ENCODE measurements at places on chromosomes 7 and 10. TPM values are rescaled to one million over a fixed set of nuclear protein-coding genes. Genes with fewer than 3 reads are reported as not detected.
A peak's percentile ranks its signal among the peaks of the same experiment; 100 is the strongest.

- H3K27me3 ChIP-seq, result no peaks in the 10 kb centered on the region
- no peaks in the 10 kb centered on the region for H3K4me1 ChIP-seq
- no peak overlapping the region for H3K27ac ChIP-seq
- H3K4me3 ChIP-seq, result no peak overlapping the region
- no peaks in the 10 kb centered on the region for H3K36me3 ChIP-seq
These were observed 62.7 kb upstream of the ABLIM1 start for GRCh38 chr10:114720685-114721278.

- no peak for DNase-seq
- no peak overlapping the region for H3K4me3 ChIP-seq
- no peak overlapping the region for H3K27ac ChIP-seq
- no peaks in the 10 kb centered on the region for H3K4me1 ChIP-seq
These were observed 488.0 kb upstream of the STEAP1 start for GRCh38 chr7:89666136-89666835.

DNA sequence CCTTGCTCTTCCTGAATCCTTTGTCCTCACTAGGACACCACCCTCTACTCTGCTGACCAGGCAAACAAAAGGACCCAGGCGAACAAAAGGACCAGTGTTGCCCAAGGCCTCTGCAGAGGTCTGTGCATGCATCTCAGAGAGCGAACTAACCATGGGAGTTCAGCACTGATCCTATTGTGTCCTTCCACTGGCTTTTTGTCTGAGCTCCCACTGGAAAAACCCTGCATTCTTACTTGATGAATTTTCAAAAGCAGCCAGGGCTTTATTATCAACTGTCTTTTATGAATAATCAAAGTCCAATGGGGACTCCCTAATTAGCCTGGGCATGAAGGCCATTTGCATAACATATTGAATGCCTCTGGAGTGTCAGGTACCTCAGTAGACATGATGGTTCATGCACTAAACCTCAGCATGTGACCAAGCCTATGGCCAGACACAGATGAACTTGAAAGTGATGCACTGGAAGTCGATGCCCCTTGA, 140.6 kb downstream of the KCNMA1 start:
- H3K27ac ChIP-seq, result no peak overlapping the region
- no peaks in the 10 kb centered on the region for H3K36me3 ChIP-seq
- H3K27me3 ChIP-seq, result no peaks in the 10 kb centered on the region

DNA sequence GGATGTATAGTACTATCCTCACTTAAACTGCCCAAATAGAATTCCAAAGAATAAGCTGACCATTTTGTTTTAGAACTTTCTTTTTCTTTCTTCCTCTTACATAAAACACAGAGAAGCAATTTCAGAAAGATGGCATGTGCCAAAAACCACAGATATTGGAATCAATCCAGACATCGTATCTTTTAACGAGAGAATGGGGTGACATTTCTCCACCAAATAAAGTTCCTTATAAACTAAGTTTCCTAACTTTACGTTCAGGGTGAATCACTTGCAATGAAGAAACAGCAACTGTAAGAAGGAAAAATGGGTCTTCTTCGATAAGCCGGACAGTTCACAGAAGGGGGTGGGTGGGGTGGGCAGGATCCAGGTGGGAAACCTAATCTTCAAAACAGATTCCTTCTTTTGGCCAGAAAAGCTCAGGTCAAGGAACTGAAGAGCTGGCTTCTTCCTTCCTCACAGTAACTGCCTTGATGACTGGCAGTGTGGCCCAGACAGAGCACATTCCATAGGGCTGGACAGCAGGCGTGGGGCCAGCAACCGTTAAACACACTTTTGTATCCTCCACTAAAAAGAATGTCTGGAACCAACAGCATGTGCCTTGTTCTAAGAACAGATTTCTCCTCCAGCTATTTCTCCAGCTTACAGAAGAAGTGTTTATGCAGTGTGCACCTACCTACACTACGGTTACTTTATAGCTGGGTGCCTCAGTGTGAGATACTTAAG, 31.5 kb downstream of the CREB3L2 start:
- H3K36me3 ChIP-seq, result no peaks in the 10 kb centered on the region
- peak overlapping the region; percentile 36 for H3K27ac ChIP-seq
- H3K4me3 ChIP-seq, result no peak overlapping the region
- no peak for DNase-seq
- no peaks in the 10 kb centered on the region for H3K4me1 ChIP-seq

DNA sequence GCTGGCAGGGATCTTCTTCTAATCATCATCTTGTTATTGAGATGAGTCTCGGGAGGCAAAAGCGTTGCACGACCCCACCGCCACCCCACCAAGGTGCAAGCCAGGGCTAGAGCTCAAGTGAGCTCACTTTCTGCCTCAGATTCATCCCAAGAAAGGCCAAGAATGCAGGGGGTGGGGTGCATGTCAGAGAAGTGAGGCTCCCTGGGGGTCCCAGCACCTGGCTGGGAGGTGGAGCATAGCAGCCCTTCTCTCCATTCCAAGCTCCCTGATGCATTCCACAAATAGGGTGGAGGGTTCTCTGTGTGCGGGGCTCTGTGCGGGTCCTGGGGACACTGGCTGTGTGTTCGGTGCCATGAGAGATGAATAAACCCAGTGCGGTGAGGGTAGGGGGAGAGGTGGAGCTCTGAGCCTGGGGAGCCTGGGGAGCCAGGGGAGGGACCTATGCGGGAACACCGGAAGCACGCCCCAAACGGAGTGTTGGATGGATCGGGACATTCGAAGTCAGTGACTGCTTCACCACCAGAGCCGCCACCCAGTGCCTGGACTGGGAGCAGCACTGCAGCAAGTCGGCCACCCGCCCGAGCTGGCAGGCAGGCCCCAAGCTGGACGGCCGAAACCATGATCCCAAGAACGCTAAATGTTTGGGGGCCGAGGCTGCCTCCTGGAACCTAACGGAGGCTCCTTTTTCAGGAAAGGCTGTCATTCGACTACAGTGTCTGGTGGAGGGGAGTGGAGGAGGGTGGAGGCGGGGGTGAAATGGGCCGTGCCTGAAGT, 17.9 kb upstream of the HMX3 start:
- no peaks in the 10 kb centered on the region for H3K4me1 ChIP-seq
- no peaks in the 10 kb centered on the region for H3K27me3 ChIP-seq
- H3K36me3 ChIP-seq, result no peaks in the 10 kb centered on the region
- no peak for DNase-seq
- H3K4me3 ChIP-seq, result no peak overlapping the region
- H3K27ac ChIP-seq, result no peak overlapping the region

DNA sequence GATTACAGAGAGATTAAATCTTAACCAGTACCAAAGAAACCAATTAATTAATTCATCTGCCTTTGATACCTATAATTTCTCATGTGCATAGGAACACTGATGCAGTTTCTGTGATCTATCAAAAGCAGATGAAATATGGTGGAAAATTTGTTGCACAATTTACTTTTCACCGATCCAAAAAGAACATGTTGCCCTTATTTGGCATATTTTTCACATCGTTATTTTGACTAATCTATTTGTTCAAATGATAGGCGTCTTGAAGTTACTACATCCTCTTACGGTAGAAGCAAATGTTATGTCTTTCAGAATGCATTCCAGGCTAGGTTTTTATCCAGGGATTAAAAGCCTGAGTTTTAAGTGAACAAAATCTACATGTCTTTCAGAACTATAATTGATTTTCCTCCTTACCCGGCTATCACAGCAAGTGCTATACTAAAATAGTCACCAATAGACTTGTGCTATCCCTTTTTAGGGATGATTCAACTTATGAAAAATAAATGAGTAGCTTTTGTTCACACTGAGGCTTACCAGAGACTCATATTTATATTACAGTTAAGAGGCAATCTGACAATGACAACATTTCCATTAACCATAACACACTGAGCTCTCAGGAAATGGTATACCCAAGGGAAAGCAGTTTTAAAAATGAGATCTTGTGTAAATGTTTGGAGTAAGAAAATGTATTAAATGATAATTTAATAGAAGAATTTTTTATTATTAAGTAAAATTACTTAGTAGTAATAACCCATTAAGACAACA, 16.8 kb upstream of the TES start:
- H3K36me3 ChIP-seq, result no peaks in the 10 kb centered on the region

GRCh38 chr10:101358706-101359300, 4.8 kb downstream of the BTRC start:
- no peaks in the 10 kb centered on the region for H3K36me3 ChIP-seq
- H3K4me1 ChIP-seq, result no peaks in the 10 kb centered on the region
- DNase-seq, result no peak
- no peaks in the 10 kb centered on the region for H3K27me3 ChIP-seq

DNA sequence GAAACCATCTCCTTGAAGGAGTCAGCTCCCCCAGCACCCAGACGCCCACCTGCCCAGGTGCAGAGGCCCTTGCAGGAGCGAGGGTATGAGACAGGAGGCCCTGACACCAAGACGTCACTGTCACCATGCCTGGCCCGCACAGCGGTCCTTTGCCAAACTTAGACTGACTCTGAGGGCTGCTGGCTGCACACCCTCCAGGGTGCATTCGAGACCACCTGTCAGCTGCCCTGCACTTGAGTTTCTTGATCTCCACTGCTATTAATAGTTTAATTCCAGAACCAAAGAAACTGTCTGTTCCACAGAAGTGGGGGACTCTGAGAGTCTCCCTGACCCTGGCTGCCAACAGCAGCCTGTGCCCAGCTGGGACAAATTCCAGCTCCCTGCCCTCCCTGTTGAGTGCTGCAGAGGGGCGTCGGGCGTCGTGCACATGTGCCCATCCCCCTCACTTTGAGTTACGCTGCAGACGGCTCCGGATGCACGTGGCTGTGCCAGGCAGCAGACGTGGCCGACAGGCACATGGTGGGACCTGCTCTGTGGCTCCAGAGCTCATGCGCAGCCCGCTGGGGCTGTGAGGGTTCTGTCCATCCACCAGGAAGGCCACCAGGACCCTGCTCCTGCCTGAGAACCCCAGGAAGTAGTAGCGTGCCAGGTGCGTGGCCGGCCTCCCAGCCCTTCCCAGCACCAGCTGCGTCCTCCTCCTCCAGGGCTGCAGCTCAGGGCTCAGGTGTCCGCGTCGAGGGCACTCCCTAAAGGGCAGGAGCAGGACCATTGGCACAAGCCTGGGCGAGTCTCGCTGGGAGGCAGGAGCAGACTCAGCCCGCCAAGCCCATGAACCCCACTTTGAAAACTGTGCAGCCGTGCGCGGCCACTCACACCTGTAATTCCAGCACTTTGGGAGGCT, 24.8 kb downstream of the ELFN1 start:
- H3K27me3 ChIP-seq, result no peaks in the 10 kb centered on the region
- no peaks in the 10 kb centered on the region for H3K4me1 ChIP-seq
- no peak overlapping the region for H3K27ac ChIP-seq

DNA sequence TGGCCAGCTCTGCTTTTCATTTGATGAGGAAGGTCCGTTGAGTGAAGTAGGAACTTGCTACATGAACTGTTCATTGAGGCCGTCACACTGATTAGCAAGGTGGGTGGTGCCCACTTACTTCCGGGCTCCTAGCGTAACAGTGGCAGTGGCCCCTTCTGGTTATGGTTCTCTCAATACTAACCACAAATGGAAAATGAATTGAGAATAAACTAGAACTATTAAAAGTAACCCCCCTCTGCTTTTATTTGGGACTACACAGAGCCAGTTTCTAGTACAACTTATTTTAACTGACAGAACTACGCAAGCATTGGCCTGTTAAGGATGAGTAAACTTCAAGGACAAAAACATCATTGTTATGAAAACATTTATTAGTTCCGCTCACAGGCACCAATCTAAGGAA, 519.1 kb downstream of the INHBA start:
- no peaks in the 10 kb centered on the region for H3K36me3 ChIP-seq
- no peaks in the 10 kb centered on the region for H3K27me3 ChIP-seq
- DNase-seq, result no peak
- H3K27ac ChIP-seq, result no peak overlapping the region
- H3K4me1 ChIP-seq, result no peaks in the 10 kb centered on the region
- no peak overlapping the region for H3K4me3 ChIP-seq

NUTM2D gene
- total RNA-seq, result 3.3 TPM

RET gene
- 1.9 TPM for total RNA-seq

ADCYAP1R1 gene
- total RNA-seq, result 0.90 TPM

NIPSNAP2 gene
- 32.2 TPM for total RNA-seq

Measured in colonic mucosa (tissue), 4 donors.